OCI-LY7 (cell line): ENCODE measurements at places on chromosomes 13 and 19.

DNA sequence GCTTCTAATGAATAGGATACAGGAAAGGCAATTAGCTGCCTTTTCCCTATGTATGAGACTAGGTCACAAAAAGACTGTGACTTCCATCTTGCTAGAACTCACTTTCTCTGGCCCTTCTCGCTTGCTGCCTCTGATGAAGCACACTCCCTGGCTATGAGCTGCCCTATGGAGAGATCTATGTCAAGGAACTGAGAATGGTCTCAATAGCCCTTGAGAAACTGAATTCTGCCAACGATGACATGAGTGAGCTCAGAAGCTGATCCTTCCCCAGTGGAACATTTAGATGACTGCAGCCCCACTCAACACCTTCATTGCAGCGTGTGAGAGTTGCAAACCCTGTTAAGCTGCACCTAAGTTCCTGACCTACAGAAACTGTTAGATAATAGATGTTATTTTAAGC, 309.8 kb downstream of the COG6 start:
- DNase-seq = no peak

- DNase-seq = no peak
Measured at GRCh38 chr13:44818016-44818415, 171.3 kb downstream of the NUFIP1 start.

DNA sequence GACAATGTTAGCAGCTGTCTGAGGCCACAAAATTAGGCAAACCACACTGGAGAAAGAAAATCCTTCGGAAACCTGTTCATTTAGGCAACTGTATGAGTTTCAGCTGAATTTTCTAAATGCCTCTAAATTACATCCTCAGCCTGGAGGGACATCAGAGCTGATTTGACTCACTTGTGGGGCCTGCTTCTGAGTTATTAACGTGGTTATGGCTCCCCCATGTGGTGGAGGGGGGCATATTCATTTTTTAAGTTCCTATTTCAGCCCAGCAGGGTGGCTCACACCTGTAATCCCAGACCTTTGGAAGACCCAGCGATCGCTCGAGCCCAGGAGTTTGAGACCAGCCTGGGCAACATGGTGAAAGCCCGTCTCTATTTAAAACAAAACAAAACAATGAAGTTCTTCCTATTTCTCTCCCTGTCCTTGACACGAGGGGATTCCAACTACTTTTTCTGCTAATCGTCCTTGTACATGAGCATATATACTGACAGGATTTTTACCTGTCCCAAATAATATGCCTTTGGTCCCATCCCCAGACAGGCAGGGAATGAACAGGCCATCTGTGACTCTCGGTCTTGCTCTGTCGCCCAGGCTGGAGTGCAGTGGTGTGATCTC, 31.5 kb upstream of the HIF3A start:
- peak; percentile 81 for DNase-seq

DNA sequence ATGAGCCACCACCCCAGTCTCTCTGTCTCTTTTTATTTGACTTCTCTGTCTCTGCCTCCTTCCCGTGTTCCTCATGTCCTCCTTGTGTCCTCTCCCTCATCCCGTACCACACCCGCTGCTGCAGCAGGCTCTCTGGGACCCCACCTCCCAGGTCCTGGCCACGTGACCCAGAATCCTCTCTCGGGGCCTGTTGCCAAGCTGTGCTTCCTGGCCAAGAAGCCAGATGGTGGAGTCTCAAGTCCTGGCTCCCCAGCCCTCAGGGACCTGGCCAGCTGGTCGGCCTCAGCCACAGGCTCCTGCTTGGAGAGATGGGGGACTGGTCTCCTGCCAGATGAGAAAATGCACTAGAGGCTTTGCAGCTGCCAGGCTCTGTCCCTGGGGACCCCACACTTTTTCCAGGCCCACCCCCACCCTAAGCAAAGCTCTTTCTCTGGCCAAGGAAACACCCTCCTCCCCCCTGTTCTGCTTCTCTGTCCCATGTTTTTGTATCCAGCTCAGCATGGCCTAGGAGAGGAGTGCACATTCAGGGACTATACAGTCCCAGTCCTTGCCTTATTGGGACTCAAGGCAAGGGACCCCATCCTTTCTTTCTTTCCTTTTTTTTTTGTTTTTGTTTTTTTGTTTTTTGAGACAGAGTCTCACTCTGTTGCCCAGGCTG, 34.3 kb upstream of the SHKBP1 start:
- DNase-seq = no peak

DNA sequence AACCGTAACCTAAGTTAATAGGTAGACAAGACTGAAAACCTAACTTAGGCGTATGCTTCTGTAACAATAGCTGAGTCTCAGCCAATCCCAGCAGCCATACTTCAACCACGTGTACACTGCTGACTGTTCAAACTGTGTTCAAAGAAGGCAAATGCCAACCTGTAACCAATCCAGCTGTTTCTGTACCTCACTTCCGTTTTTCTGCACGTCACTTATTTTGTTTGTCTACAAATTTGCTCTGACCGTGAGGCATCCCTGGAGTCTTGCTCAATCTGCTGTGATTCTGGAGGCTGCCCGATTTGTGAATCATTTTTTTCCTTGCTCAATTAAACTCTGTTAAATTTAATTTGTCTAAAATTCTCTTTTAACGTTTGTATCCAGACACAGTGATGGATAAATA, 59.2 kb downstream of the EDNRB start:
- DNase-seq = no peak

GRCh38 chr19:10467104-10467706, 36.0 kb downstream of the KEAP1 start:
- DNase-seq = no peak

DNA sequence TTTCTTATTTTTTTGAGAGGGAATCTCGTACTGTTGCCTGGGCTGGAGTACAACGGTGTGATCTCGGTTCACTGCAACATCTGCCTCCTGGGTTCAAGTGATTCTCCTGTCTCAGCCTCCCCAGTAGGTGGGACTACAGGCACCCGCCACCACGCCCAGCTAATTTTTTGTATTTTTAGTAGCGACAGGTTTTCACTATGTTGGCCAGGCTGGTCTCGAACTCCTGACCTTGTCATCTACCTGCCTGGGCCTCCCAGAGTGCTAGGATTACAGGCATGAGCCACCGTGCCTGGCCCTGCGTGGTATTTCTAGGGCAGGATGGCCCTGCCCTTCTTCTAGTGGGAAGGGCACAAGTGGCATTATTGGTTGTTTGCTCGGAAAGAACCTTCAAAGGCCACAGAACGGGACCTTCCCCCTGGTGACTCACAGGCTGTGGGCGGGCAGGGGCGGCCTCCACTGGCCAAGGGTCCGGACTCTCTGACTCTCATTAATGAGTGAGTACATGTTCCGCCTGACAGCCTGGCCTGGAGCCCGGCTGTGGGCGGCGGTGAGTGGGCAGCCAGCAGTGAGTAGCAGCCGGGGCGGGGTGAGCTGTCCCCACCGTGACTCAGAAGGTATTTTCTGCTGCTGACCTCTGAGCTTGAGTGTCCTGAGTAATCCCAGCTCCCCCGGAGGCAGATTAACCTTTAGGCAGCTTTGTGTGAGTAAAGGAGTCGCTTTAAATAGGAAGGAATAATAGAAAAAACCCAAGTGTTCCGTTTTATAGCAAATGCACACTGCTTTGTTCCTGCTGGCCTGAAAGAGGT, 5.1 kb downstream of the DOT1L start:
- DNase-seq = no peak

GRCh38 chr13:25980255-25980654, 71.6 kb downstream of the SHISA2 start:
- DNase-seq = peak; percentile 17

DNA sequence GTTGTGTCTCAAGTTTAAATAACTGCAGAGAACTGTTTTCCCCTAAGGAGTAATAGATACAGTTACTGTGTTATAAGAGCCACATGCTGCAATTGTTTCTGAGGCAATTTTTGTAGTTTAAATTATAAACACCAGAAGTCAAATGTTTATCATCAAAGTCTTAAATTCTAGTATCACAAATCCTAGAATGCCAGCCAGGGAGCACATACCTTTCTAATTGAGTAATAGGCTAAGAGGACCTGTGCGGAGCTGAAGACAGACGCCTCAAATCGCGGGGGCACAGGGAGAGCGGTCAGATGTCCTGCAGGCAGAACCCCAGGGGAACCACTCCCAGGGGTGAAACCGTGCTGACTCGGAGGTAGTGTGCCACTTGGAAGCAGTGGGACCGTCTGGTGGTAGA, 65.2 kb upstream of the TNFRSF19 start:
- no peak for DNase-seq

DNA sequence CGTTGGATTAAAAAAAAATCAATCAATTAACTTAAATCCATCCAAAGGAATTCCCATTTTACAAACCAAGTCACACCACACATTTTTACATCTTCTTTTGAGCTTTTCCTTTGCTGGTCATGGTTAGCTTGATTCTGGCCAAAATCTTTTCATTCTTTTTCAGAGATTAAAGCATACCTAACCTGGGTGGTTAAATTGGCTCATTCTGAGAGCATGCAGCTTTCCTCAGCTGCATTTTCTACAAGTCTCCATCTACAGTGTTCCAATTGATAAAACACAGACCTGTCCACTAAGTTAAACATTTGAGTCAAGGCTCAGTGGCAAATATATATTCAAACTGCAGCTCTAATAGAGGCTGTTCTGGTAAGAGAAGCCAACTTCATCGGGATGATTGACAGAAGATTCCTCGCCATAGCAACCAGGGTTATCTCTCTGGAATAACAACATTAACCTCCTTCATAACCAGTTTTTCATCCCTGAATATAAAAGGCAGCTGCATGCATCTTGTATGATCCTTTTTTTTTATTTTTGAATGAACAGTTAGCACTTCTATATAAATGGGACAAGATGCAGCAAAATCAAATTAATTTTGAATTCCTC, 106.2 kb downstream of the DNAJC15 start:
- no peak for DNase-seq

GRCh38 chr13:44932171-44932849, 57.0 kb downstream of the NUFIP1 start:
- DNase-seq = no peak

DNA sequence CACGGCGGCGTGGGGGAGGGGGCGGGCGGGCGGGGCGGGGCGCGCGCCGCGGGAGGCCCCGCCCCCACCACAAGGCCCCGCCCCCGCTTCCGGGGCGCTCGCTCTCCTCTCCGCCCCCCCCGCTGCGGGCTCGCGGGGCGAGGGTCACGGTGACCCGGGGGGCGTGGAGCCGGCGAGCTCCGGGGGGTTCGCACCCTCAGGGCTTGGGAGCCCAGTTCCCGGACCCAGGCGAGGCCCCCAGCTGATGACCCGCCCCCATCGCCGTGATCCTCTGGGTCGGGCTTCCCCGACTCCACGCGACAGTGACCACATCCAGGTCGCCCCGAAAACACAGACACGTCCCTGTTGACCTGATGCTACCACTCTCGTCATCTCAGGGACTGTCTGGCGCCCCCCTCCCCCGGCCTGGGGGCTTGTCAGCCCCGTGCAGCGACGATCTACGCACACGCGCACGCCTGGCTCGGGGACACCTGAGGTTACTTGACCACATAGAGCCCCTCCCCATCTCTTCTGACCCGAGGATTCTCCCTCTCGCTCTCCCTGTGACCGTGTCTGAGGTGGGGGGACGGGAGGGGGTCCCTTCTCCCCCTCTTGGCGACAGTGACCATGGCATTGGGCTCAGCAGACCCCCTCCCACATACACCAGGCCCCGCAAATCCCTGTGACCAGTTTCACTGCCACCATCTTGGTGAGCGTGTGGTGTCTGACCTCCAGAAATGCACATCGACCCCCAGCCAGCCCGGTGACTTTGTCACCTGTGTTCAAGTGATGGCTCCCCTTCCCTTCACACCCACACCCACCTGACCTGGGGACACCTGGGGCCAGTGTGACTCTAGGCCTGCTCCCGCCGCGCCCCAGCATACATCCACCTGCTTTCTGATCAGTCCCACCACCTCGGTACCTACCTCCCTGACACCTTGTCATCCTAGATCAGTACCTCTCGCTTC, 670 bp downstream of the MAP2K7 start:
- peak; percentile 64 for DNase-seq

DNA sequence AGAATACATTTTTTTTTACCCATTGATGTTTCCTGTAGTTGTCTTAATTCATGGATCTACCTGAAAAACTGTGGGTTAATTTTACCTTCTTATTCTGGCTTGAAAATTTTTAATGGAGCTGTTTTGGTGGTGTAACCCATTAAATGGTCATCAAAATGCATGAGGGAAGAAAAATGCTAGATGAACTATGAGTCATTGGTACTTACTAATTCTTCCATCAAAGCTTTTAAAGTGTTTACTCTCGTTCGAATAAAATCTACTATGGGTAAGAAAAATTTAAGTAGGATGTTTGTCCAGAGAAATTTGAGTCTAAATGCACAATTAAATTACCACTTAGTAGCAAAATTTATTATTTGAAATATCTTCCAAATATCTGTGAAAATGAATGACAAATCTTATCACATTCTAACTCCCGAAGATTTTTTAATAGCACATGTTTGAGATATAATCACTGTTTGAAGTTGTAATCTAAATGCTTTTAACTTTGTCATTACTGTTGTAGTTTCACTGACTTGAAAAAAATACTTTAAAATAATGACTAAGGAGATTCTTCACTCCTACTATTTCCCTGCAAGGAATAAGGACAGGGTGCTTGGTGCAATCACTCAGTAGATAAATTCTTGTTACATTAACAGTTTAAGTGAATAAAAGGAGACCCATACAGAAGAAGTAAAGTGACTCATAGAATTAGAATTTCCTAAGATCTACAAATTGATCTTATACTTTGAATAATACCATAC, 437.7 kb downstream of the IRS2 start:
- DNase-seq = no peak

DNA sequence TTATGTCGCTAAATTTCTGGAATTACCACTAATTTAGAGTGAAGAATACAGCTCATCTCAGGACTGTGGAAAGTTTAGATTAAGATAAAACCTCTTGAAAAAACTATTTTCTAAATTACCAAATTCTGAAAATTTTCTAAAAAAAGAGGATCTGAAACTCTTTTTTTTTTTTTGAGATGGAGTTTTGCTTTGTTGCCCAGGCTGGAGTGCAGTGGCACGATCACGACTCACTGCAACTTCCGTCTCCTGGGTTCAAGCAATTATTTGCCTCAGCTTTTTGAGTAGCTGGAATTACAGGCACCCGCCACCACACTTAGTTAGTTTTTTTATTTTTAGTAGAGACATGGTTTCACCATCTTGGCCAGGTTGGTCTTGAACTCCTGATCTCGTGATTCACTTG, 16.6 kb upstream of the ZNF253 start:
- peak; percentile 29 for DNase-seq

DNA sequence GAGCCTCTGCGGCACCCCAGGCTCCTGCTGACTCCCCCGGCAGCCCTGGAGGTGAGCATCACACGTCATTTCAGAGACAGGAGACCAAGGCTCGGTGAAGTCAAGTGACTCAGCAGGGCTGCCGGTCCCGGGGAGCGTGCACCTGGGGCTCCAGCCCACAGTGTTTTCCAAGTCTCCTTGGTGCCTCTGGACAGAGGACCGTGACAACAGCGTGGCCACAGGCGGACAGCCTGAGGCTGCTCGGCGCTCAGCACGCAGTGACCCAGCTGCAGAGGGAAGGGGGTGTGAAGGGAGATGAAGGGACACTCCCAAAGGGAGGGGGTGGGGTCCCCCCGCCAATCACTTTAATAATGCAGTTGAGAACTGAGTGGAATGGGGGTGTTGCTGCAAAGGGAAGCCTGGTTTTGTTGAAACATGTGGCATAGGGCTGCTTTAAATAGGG, 17.5 kb upstream of the ASPDH start:
- no peak for DNase-seq
